ENCODE measurements at places on chromosomes 12 and 14. TPM values are rescaled to one million over a fixed set of nuclear protein-coding genes. Genes with fewer than 3 reads are reported as not detected.

Gene MYL6B
- 52.4 TPM for total RNA-seq

Gene KRT72
- not detected for total RNA-seq

Gene AGAP2
- total RNA-seq: 0.57 TPM

Gene MYH6
- total RNA-seq: not detected

Gene ASPG
- not detected for total RNA-seq

Gene SLC10A1
- not detected for total RNA-seq

Gene CLBA1
- total RNA-seq: 12.8 TPM

Gene PAPLN
- total RNA-seq: 0.59 TPM

Gene GDF3
- total RNA-seq: not detected

Data from Calu3 (cell line).